Pulmonary artery endothelial cell (primary cell): ENCODE measurements at places on chromosomes 11 and 22. TPM values are rescaled to one million over a fixed set of nuclear protein-coding genes. Genes with fewer than 3 reads are reported as not detected.

DNA sequence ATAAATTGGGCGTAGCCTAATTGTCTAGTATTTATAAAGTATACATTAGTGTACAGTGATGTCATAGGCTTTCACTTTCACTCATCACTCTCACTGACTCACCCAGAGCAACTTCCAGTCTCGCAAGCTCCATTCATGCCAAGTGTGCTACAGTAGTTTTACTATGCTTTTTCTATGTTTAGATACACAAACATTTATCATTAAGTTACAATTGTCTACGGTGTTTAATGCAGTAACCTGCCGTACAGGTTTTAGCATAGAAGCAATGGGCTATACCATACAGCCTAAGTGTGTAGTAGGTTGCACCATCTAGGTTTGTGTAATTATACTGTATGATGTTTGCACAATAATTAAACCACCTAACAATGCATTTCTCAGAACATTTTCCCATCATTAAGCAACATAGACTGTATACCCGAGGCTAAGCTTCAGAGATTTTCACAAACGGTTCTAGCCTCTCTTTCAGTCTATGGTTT is 17.5 kb downstream of the OR9G1 start:
- no peak for DNase-seq

Gene SFI1
- 17.8 and 23.1 TPM in 2 replicates for total RNA-seq

DNA sequence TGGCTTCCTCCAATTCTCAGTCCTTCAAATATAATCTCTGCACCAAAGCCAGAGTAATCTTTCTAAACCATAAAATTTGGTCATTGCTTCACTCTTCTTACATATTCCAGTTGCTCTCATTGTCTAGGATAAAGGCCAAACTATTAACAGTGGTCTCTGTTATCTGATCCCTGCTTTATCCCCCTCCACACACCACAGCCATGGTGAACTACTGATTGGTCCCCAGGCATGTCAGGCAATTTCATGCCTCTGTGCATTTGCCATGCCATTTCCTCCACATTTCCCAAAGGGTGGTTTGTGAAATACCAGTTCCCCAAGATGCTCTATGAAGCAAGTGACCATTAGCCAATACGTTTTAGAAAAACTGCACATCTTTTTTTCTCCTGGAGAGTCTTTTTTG is 97.0 kb downstream of the FAM181B start:
- DNase-seq = no peak

DNA sequence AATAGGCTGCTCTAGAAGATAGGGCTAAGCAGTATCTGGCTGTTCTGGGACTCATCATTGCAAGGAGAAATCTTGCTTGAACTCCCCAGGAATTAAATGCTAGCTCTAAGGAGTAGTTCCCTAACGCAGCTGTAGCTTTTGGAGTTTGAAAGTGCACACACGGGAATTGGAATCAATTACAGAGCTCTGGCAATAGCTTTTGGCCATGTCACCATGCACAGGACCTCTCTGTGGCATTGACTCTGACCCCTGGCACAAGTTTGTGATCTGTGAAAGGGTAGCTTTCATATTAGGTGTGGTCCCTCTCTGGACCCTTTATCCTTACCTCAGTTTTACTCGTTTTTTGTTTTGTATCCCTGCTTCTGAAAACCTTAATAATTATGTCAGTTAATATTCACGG is 121.6 kb downstream of the FAT3 start:
- DNase-seq = no peak
